ENCODE measurements at places on chromosomes 2 and 18.
A peak's percentile ranks its signal among the peaks of the same experiment; 100 is the strongest.

DNA sequence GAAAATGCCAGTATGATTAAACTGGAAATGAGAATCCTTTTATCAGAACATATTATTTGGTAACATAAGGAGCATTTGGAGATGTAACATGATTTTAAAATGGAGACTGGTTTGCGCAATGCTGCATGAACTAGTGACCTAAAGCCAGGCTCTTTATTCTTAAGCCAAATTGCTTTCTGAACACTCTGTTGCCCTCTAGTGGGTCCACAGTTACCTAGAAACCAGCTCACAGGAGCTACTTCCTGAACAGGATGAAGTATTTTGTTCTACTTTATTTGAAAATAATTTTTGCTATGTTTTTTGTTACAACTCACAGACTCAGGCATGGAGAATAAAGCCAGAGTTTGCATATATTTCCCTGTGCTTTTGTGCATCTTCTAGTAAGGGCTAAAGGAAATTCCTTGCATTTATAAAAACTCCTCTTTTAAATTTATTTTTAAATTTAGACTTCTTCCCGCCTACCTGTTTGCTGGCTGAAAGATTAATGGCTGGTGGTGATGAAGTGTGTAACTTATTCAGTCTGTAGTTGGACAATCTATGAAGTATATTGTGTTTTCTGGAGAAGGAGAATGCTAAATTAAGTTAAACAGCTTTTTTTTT, 146.7 kb downstream of the PARD3B start:
- DNase-seq, result peak; percentile 70

- peak; percentile 91 for DNase-seq
These were observed 22.0 kb downstream of the SMAD7 start for GRCh38 chr18:48928787-48929186.

DNA sequence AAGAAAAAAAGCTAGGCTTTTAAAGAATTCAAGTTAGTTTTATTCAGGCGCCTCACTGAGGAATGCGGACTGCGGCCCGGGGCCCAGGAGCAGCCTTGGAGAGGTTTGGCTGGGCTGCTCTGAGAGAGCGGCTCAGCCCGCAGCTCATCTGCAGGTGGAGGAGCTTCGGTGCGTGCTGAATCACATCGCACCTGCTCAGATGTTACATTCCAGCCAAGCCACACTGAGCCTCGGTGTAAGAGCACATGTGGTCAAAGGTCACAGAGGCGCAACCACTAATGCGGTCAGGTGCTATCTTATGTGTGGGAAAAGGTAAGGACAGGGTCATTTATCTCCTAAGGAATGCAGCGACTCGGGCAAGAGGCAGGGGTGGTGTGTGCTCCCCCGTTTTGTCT, 17.1 kb upstream of the CNDP1 start:
- DNase-seq, result no peak

DNA sequence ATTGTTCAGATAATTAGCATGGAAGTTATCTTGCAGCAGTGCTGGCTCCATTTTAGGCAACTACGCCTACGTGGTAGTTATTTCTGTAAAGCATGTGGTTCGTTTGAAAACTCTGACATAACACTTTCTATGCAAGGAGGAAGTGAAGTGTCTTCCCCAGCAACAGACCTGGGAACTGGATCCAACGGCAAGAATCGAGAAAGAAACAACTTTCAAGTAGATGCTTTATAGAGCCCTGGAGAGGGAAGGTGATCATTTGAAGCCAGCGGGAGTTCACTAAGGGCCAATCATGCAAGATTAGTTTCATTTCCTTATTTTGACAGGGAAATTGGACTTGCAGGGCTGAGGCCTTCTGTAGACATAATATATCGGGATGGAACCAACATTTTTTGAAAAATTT, 218.3 kb downstream of the ACKR3 start:
- no peak for DNase-seq

DNA sequence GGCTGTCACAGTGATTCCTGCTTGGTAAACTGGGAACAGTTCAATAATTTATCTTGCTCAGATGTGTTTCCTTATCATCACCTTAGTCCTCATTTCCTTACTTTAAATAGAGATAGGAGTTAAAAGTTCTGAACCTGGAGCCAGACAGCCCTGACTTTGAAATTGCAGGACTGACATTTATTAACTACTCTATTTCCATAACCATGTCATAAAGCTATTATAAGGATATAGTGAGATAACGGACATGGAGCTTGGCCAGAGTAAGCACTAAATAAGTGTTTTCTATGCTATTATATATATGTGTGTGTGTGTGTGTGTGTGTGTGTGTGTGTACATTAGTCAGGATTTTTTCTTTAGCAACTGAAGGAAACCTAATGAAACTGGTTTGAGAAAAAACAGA, 13.1 kb downstream of the NT5DC4 start:
- DNase-seq, result no peak

DNA sequence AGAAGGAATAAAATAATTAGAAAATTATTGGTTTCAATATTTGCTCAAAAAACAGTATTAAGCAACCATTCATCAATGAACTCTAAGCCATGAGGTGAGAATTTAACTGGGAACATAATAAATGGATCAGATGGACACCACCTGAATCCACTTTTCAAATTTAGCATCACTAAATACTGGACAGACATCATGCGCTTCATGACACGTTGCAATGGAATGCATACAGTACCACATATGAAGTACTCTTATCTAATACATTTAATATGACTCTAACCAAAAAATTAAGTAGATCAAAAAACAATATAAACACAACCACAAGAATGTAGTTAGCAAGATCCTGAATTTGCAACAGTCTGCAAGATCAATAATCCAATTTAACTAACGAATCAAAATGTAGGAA, 76.6 kb downstream of the COBLL1 start:
- no peak for DNase-seq

DNA sequence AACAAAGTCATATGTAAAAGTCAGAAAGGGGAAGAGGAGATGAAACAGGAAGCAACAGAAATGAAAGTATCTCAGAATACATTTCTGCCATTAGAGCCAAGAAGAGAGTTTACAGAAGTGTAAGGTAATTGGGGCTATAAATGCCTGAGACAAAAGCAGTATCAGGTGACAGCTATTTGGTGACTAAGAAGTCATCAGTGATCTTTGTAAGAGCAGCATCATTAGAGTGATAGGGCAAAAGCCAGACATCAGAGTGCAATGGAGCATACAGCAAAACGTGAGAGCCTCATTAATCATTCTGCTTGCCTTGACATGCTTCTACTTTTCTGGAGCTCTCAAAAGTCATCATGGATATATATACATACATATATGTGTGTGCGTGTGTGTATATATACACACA, 804.7 kb upstream of the PIK3C3 start:
- no peak for DNase-seq

DNA sequence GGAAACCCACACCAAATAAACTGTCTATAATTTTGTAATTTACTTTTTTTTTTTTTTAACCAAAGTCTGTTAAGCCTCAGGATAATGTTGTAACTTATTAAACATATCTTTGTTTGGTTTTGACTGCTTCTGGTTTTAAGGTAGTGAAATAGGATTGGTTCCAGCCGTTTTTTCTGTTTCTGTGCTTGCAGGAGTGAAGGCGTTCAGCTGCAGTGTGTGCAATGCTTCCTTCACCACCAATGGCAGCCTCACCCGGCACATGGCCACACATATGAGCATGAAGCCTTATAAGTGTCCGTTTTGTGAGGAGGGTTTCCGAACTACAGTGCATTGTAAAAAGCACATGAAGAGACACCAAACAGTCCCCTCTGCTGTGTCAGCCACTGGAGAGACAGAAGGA, 93.1 kb downstream of the ZNF236 start:
- DNase-seq, result no peak

DNA sequence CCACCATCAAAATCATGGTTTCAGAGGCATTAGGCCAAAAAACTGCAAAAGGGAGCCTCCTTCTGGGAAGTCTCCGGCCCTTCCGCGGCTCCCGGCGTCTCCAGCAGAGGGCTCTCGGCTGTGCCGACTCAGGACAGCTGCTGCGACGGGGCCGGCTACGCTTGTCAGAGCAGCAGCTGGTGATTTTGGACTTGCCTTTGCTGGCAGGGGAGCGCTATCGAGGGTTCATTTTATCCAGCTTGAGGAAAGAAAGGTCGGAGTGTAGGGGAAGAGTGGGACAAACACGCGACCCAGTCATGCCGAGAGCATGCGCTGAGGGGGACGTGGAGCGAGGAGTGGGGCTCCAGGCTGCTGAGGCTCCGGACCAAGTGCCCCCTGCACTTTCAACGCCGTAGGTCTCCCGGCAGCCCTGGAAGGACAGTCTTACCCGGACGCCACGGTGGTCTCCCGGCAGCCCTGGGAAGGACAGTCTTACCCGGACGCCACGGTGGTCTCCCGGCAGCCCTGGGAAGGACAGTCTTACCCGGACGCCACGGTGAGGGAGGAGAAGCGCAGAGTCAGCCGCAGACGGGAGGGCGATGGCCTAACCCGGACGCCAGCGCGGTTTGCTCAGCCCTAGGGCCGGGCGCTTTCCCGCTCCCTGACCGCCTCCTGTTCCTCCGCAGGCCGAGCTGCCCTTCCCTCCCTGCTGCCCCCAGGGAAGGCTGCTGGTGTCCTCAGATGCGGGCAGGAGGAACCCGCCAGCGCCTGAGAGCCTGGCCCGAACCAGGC, 21.7 kb downstream of the DDX18 start:
- DNase-seq, result no peak

DNA sequence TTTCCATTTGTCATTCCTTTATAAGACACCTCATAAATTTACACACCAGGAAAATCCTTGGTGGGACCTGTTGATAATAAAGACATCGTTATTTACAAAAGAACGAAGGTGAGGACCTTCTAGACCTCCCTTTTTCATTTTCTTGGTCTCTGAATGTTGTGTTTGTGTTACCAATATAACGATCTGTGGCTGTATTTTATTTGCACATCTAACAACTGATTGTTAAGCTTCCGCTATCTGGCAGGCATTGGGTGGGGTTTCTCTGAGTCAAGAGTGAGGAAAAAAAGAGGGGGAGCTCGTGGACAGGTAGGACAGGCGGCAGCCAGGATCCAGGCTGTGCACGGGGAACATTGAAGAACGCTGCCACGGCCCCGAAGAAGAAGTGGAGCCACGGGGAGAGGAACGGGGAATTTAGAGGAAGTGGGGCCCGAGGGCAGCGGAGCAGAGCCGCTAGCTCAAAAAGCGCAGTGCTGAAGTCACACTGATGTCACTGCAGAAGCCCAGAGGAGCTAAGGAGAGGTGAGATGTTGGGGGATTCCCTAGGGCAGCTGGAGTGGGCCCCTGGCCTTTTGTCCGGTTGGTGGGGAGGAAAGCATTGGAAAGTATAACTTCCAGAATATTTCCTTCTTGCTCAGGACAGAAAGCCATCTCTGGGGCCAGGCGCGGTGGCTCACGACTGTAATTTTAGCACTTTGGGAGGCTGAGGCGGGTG, 20.9 kb upstream of the DNMT3A start:
- DNase-seq, result peak; percentile 59

DNA sequence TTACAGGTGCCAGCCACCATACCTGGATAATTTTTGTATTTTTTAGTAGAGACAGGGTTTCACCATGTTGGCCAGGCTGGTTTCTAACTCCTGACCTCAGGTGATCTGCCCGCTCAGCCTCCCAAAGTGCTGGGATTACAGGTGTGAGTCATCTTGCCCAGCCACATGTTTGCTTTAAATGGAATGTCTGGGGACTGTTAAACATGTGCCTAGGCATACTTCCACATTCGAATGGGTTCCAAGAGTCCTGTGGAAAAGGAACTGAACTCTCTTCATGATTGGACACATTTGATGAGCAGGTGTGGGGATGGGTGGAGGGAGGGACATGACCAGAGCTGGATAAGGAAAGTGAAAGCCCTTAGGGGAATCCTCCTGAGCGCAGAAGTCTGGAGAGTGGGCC, 58.4 kb upstream of the GREB1L start:
- DNase-seq, result no peak

DNA sequence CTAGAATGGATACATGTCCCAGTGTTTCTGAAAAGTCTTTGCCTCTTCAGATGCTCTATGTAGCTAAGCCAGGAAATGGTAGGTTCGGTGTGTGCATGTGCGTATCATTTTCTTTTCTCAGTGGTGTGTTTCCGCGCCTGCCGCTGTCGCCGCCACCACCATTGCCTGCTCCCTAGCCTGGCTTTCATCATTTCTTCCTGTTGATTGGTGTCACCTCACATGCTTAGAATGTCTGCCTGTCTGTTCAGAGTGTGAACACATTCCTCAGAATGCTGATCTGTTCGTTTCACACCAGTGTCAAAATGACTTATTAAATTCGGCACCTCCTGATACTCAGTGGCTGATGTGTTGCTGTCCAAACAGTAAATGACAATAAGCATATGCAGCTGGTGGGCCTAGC, 255.2 kb upstream of the SPRED2 start:
- DNase-seq, result no peak

DNA sequence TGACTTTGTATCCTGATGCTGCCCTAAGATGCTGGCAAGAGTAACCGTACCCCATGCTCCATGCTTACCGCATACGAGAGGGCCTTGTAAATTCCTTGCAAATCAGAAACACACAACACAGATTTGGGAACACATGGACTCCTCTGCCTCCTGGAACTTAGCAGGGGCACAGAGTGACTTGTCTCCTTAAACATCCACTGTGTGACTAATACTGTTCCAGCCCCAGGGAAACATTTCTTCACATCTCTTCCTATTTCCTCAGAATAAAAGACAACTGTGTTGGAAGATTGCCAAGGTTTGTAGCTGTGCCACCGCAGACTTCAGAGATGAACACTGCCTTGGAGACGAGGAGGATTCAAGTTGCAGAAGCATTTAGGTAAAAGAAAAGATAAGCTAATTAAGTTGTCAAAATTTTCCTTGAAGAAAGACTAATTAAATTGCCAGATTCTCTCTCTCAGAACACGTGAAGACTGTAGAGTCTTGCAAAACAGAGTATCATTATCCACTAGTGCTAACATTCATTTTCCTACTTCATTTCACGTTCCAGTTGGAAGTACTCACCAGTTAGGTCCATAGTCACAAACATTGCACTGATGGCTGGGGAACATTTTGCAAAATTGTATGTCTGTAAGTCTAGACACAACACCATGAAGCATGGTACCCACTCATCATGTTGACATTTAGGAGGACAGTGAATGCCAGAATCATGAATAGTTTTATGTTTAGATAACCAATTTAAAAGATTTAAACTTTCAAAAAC, 188.8 kb downstream of the TSN start:
- DNase-seq, result no peak

GRCh38 chr2:219798430-219798829, 171.0 kb downstream of the SLC4A3 start:
- DNase-seq, result no peak

DNA sequence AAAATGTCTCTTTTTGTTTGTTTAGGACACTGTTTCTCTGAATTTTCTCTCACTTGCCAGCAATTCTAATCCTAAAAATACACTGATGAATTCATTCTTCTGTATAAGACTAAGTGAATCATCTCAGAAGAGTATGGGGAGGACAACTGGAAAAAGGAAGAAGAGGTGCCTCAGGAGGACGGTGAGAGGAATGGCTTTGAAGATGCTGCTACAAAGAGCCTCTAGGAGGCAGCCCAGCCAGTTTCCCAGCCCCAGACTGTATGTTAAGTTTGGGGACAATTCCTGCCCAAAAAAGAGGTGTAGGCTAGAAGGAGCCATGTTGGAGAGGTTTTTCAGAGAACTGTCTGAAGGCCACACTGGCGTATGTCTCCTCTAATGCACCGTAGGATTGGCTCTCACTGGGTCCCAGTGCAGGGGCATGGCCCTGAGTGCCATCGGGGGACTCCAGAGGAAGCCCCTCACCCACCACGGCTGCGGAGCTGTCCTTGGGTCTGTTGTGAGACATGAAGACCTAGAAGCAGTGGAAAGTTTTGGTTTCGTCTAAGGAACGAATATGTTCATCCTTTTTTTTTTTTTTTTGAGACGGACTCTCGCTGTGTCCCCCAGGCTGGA, 3.1 kb upstream of the SDC1 start:
- DNase-seq, result no peak

All from NCI-H2081 (cell line).